ENCODE measurements at places on chromosomes 12 and 14.

DNA sequence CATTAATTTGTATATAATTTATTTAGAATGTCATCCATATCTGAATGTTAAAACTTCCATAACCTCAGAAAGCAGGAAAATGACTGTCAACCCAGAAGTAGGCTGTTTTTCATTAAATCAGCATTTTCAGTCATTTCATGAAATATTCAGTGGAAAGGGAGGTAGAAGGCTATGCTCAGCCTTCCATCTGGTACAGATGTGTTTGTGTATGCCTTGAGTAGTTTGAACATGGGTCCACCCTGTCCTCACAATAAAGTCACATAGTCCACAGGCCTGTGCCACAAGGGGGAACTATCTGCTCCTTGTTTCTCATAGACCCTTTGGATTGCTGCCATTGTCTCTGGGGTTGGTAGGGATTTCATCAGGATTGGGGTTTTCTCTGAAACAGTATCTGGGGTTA lies 9.1 kb downstream of the LACRT start:
- no peak for DNase-seq

DNA sequence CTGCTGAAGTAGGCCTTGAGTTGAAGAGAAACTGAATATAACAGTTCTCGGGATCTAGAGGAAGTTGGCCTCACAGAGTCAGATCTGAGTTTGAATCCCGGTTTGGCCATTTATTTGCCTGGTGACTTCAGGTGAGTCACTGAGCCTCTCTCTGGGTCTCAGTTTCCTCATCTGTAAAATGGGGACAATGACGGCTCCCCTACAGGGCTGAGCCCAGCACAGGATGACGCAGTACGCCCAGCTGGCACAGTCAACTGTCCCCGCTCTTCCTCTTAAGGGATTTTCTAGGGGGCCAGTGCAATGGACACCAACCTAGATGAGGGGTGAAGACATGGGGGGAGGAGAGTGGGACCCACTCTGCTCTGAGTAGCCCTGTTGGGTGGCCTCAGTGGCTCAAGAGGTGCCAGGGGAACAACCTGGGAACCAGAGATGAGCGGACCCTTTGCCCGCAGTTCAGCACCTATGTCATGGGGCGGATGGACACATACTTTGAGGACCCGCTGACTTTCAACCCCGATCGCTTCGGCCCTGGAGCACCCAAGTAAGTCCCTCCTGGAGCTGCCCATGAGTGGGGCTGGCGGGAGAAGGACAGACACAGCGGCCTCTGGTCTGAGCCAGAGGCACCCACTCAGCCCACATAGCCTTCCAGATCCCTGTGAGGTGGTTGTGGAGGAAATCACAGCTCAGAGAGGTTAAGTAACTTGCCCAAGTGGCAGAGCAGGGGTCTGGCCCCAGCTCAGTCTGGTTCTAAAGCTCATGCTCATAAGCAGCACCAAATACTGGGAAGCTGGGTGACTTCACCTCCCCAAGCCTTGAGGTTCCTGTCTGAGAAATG lies 41.1 kb downstream of the CYP46A1 start:
- DNase-seq: no peak

- no peak for DNase-seq
Observed at GRCh38 chr12:87953256-87953860, 75.8 kb downstream of the C12orf50 start.

DNA sequence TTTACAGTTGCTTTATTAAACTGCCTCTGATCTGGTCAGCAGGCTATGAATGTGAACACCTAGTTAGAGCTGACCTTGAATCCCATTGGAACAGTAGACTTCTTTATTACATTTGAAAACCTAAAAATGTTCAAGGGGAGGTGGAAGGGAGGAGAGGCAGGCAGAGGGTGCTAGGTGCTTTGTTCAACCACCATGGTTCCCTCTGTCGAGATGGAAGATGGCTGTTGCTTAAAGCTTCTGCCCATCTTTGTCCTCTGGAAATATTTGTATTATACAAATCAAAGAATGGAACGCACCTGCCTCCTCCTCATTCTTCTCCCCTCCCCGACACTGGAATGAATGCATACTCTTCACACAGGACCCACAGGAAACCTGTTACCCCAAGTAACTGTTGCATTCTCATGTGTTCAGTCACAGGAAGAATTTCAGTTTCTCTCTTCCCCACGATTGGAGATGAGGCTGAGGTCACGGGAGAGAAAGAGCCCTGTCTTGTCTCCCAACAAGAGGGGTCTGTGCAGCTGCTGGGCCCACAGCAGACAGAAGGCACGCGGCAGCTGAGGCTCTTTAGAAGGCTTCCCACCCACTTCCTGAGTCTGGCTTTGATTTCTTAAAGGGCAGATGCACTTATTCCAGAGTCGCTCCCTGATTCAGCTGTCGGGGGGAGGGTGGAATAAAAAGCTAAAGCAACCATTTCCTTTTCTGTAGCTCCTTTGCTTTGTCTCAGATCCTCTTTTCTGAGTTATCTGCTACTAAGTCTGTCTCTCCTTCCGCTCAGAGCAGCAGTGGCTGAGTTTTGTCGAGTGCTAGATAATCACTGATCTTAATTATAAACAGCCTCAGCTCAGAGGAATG lies 217.9 kb upstream of the BTG1 start:
- peak; percentile 31 for DNase-seq

DNA sequence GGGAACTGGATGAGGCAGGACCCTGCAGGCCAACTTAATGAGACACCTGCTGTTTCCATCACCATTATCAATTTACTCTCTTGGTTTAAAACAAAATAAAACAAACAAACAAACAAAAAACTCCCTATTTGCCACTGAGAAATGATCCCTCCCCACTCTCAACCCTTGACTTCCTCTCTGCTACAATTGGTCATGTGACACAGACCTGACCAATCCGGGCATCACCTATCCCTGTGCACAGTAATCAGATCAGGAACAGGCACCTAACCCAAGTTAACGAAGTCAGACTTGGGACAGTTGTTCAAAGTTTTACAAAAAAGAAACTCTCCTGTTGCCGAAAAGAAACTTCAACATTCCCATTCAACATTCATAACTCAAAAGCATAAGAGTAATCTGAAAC lies 58.4 kb downstream of the NELL2 start:
- DNase-seq: no peak

GRCh38 chr12:47351526-47351925 lies 271.8 kb upstream of the AMIGO2 start:
- DNase-seq: no peak

DNA sequence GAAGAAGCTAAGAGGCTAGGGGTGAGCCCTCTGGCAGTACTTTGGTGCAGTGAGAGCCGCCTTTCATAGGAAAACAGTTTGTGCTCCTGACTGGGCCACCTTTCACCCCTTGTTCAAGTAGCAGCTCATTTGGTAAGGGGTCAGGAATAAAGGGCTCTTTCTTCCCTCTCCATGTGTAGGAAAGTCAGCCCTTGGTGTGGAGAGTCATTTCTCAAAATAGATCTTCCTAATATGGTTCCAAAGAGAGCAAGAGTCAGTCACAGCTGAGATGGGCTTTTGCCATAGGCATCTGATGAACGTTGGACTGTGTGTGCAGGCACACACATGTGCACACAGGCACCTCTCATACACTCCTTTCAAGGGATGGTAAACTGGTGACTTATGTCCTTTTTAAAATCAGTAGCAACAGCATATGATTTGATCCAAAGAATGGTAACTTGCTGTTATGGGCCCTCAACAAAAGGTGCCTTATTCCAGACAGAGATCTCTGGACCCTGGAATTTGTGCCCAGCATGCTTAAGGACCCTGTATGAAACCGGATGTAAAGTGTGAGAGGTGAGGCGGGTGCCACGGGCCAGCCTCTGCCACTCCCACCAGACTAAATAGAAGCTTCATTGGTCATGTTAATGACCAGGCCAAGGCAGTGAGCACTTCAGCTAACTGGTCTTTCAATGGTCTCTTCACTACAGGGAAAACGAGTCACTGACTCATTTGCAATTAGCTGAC lies 16.7 kb upstream of the RIC8B start:
- DNase-seq: no peak

GRCh38 chr12:128814411-128815261 lies 9.1 kb downstream of the SLC15A4 start:
- DNase-seq: no peak

DNA sequence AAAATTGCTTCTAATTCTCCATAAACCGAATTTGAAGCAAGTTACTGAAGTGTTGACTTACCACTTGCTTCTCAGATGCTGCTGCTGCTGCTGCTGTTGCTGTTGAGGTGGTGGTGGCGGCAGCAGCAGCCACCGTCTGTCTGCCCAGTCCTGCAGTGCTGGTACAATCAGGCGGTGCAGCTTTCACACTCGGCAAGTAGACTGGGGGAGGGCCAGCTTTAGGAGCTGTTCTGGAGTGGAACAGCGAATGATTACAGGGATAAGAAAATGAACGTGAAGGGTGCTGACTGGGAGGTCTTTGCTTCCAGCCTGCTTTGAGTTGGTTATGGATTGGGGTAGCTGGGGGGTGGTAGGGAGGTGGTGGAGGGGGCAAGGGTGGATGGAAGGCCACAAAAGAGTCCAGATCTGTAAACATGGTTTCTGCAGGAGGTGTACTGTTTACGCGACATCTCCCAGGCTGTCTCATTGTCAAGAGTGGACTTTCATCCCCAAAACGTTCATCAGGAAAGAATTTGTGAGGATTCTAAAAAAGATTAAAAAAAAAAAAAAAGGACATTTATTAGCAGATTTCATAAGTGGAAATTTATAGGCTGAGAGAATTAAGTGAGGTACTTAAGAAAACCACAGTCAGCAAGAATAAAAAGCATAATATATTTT lies 38.8 kb downstream of the UBR7 start:
- no peak for DNase-seq

DNA sequence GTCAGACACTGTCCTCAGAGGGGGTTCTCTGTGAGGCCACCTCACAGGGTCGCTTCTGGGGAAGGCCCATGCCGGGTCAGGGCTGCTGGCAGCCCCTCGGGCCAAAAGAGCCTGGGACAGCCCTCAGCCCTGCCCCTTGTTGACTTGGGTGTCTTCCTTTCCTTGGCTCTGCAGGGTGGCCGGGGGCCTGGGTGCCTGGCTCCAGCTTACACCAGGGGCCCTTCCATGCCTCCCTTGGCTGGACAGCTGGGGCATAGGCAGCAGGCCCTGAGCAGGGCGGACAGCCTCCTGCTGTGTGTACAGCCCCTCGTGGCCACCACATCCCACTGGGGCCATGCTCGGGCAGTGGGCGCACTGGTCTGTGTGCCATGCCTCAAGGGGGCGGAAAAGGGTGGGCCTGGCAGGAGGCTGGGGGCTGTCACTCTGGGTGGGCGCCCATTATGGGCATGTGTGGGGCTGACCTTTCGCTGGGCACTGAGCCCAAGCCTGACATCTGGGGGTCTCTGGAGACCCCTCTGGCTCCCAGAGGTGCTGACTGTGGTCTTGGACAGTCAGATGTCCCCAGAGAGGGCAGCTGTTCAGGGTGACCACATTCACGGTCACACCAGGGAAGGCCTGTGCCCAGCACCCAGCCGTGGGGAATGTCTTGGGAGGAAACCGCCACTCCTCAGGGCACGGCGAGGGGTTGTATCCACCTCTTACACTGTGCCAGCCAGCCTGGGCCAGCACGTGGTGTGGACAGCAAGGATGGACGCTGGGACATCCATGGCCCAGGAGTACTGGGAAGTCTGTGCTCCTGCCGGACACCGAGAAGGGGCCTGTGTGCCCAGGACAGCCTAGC lies 313.3 kb downstream of the TMEM121 start:
- DNase-seq: no peak

- no peak for DNase-seq
Observed at GRCh38 chr14:64035143-64035542, 182.3 kb downstream of the SYNE2 start.

DNA sequence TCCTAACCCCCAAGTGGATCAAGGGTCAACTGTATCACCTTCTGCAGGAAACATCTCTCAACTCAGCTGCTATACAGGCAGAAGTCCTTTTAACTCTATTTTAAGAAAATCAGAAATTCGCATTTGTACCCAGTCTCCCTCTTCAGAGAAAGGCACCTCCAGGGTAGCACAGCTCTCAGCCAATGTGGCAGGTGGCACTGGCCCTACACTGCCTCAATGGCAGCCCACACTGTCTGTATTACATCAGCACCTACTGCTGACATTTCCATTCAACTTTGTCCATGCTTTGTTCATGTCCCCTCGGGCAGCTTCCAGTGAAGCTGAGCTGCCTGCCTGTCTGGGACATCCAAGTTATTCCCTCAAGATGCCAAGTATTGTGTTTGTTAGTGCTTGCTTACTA lies 8.8 kb downstream of the SPTSSA start:
- no peak for DNase-seq

DNA sequence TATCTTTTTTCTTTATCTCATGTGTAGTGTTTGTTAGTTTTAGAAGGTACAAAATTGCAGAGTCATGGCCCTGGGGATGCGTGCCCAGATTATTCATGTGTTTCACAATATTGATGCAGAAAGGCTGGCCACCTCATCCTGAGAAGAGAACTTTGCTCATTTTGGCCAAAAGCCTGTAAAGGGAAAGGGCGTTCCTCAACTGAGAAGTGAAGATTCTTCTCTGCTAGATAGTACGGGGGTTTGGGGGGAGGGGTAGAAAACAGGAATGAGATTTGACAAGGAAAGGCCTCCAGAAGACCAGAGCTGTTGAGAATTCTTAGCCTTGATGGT lies 1.7 kb downstream of the MGST1 start:
- no peak for DNase-seq

DNA sequence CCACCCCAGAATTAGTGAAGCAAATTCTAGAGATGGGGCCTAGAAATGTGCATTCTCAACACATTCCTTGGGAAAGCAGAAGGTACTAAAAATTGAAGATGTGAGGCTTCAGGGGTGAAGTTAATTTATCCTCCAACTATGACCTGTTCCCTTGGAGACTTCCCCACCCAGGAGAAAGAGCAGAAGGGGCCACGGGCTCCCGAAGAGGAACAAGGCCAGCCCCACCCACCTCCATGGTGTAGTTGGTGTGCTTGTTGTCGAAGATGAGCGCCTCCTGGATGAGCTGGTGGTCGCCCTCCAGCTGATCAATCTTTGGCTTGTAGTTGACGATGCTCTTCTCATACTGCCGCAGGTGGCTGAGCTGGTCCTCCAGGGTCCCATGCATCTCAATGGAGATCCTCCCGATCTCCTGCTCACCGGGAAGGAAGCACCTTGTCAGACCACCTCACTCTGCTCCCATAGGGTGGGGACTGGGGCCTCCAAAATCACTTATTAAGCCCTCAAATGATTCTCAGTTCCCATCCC lies 87.8 kb upstream of the ZFP36L1 start:
- DNase-seq: no peak

DNA sequence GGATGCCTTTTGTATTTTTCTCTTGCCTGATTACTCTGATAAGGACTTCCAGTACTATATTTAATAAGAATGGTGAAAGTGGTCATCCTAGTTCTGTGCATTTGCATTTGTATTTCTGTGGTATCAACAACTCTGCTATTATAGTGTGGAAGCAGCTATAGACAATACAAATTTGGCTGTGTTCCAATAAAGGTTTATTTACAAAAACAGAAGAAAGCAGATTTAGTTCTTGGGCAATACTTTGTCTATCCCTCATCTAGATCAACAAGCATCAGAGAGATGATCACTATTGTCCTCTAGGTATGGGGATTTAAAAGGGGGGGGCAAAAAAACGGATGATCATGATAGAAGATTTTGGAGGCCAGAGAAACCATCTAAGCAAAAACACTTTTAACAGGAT lies 19.1 kb upstream of the BTG1 start:
- DNase-seq: no peak

- peak; percentile 20 for DNase-seq
Observed at GRCh38 chr12:27711317-27711682, 668 bp downstream of the MRPS35 start.

GRCh38 chr12:124441443-124442194 lies 125.8 kb downstream of the NCOR2 start:
- DNase-seq: no peak
